ENCODE measurements at places on chromosomes 3 and 15.

- no peak for DNase-seq
These were observed 577 bp downstream of the CHD2 start for GRCh38 chr15:92900731-92901071.

- no peak for DNase-seq
These were observed 6.0 kb downstream of the CCDC80 start for GRCh38 chr3:112634786-112635541.

- DNase-seq = no peak
These were observed 112.1 kb downstream of the LRRK1 start for GRCh38 chr15:101031213-101031612.

DNA sequence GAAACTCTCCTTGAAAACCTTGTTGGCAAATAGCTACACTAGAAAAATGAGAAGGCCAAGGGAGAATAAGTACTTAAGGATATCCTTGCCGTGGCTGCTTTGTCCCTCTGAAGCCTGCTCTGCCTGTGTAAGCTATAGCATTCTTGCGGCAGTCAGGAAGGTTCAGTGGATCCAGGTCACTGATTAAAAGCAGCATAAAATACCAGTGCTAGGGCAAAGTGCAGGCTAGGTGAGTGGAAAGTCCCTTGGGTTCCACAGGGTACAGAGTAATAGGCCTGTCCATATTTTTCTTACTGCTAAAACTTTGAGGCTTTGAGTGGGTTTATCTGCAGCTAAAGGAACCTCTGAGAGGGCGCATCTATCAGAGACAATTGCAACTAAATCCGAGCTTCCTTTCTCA is 10.3 kb downstream of the CXCR6 start:
- DNase-seq = no peak

- DNase-seq = no peak
These were observed 537.5 kb upstream of the CCDC54 start for GRCh38 chr3:106839576-106840280.

GRCh38 chr15:33031324-33031821 is 163.1 kb downstream of the FMN1 start:
- DNase-seq = peak; percentile 80

DNA sequence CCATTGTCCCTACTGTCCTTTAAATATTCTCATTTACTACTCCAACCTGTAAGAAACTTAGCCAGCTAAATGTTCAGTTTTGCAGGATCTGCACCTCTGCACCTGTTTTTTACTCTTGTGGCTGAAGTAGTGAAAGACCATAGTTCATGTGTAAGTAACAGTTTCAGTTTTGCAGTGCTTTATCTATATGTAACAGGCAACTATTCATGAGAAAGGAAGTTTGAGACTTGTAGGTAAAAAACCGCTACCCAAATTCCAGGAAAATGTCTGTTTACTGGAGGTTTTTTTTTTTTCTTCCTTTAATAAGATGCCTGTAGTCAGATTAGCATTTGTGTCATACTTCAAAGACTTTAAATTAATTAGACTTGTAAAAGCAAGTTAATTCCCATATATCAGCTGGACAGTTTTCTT is 25.4 kb upstream of the MBNL1 start:
- no peak for DNase-seq

- DNase-seq = no peak
These were observed 7.2 kb downstream of the APBA2 start for GRCh38 chr15:28892789-28893610.

DNA sequence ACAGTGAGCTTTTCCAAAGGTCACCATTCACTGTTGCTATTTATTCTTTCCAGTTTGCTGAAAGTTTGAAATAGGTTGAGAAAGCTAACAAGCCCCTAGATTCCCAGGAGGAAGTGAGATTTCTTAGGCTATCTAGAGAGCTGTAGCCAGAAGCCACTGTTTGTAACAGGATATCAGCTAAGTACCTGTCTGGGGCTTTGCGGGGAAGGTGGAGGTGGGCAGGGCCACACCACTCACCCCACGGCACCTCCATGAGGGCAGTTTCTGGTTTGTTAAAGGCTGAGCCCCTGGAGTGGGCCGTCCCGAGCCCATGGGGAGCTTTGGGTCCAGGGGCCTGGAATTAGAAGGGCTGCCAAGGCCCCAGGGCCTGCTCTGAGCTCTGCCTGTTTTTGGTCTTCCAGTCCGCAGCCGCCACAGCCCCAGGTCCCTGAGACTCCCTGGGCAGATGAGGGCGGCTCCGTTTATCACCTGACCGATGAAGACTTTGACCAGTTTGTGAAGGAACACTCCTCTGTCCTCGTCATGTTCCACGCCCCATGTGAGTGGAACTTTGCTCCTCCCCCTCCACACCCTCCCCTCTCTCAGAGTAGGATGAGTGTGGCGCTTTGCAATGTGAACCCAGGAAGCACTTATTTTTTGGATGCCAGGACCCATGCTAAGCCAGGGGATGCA is 63.4 kb downstream of the PDIA5 start:
- DNase-seq = no peak

GRCh38 chr3:11088831-11089230 is 65.5 kb upstream of the HRH1 start:
- DNase-seq = no peak

GRCh38 chr3:63979093-63979885 is 44.0 kb downstream of the PSMD6 start:
- peak; percentile 26 for DNase-seq

GRCh38 chr3:35739964-35740527 is 100.7 kb downstream of the ARPP21 start:
- DNase-seq = no peak

GRCh38 chr15:45442507-45443135 is 64.3 kb upstream of the GATM start:
- no peak for DNase-seq

DNA sequence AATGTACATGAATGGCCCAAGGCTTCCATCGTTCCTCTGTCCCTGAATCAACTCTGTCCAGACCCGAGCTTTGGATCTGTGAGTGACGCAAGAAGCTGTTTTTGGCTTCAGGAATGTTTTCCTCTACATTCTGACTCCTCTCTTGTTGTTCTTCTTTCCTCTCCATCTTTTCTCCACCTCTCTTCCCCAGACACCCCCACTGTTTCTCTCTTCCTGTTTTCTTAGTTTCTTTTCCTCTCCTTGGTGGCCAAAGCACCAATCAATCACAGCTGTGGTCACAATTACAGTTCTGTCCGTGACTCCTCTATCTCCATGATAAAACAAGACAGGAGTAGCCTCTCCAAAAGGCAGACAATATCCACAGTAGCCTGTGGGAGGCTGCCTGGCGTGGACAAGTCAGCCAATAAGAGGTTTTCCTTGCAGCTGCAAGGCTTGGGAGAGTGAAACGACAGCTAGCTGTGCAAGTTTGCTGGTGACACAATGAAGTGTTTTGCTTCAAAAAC is 4.9 kb upstream of the TMEM212 start:
- DNase-seq = peak; percentile 61

DNA sequence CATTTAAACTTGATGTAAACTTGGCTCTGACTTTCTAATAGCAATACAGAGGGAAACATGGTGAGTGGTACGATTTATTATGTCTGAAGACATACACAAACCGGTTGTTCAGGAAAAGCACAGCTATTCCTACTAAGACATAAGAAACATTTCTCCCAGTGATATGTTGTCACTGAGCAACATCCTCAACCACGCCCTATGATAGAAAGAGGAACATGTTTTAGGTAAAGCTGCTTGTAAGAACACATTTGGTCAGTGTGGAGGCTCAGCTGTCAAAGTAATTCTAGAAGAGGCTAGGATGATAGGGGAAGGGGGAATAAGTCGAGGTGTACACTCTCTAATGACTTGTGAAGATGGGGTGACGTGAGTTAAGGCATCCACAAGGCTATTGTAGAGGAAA is 42.7 kb upstream of the B3GNT5 start:
- DNase-seq = peak; percentile 69

DNA sequence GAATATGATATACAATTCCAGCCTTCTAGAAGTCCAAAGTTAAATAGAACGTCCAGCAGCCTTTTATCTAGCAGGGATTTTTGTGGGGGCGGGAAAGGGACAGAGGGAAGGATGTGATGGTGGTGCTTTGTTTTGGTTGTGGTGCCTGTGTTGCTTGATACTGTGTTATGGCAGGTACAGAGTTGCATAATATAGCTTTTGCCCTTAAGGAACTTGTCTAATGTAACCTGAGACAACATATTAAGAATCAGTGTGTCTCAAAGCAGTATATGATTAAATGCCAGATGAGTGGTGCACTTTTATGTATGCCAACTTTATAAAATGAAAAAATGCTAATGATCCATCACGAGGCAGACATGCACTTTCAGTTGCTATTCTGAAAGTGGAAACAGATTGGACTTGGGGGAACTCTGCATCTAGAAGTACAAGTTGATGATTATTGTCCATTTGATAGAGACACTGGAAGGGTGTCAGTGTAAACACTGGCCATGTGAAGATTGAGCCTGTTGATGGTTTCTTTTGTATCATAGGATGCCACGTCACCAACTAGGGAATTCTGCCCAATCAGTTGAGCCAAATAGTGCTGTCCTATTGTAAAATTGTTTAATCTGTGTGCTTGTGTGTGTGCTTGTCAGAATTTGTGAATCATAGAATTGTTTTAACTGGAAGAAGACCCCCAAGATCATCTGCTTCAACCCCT is 23.0 kb downstream of the NEO1 start:
- no peak for DNase-seq

- peak; percentile 40 for DNase-seq
These were observed 30.3 kb downstream of the ARL14 start for GRCh38 chr3:160707187-160707794.

Data from inflammatory macrophage (primary cell).